ENCODE measurements at places on chromosomes 16 and 17.
A peak's percentile ranks its signal among the peaks of the same experiment; 100 is the strongest.

- peak; percentile 89 for DNase-seq
These were observed at the start of the genes GPS1 and RFNG for GRCh38 chr17:82051776-82052637. Gene GPS1, plus strand, starts transcription at chr17:82051898. Its CDS starts 34 bp downstream, at chr17:82051932. Gene RFNG, minus strand, starts transcription at chr17:82051811. Its CDS starts 45 bp downstream, at chr17:82051766.

- DNase-seq = no peak
These were observed 23.0 kb upstream of the PLCG2 start for GRCh38 chr16:81755915-81756614.

DNA sequence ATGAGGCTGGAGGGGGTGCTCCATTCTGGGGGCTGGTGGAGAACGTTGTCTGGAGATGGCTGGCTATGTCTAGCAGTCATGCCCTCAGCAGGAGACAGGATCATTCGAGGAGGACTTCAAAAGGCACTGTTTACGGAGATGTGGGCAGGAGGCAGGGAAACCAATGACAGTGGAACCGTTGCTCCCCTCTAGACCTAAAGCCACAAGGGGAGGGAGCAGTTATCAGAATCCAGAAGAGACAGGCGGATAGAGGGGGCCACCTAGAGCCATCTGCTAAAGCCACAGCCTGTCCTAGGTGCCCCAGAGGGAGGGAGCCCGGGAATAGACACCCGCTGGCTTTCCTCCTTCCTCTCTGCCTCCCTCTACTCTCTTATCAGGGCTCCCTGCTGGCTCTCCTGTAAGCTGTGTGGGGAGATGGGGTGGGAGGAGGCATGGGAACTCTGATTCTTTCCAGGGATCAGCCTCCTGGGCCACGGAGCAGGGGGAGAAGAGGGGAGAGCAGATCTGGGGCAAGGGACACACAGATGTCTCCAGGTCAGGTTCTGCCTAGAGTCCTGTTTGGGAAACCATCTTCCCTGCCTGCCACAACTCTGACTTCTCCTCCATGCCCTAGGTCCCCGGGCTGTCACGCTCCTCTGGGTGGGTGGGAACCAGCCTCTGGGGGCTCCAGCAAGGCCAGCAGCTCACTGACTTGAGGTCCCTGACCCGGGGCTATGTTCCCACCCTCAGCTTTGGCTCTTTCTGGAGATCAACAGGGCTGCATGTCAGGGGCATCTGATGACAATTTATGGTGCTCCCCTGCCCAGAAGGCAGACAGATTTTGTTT is 42.3 kb downstream of the IRX3 start:
- DNase-seq = no peak

DNA sequence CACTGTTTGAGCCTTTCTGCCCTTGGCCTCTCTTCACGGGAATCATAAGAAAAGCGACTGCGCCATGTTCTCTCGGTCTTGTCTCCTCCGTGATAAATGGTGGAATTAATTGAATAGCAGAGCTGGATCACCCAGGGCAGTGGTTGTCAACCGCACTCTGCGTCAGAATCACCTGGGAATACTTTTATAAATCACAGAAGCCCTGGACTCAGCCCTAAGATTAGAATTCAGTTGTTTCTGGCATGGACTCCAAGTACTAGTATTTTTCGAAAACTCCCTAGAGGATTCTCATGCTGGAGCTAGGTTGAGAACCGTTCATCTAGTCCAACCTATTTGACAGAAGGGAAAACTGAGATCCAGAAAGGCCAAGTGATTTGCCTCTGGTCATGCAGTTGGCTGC is 64.1 kb downstream of the SPACA3 start:
- DNase-seq = no peak

DNA sequence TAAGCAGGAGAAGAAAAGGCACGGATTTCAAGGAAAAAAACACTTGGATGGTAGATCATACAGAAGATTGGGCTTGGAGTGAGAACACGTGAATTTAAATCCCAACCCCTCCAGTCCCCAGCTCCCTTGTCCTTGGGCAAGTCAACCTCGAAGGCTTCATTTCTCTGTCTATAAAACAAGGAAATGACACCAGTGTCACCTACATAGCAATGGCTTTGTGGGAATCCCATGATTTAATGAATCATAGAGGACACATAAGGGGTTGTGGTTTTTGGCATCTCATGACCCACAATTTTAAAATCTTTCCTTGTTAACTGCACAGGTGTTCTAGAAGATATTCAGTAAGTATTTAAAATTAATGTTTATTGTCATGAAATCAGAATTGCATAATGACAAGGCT is 8.2 kb upstream of the CCL2 start:
- DNase-seq = no peak

DNA sequence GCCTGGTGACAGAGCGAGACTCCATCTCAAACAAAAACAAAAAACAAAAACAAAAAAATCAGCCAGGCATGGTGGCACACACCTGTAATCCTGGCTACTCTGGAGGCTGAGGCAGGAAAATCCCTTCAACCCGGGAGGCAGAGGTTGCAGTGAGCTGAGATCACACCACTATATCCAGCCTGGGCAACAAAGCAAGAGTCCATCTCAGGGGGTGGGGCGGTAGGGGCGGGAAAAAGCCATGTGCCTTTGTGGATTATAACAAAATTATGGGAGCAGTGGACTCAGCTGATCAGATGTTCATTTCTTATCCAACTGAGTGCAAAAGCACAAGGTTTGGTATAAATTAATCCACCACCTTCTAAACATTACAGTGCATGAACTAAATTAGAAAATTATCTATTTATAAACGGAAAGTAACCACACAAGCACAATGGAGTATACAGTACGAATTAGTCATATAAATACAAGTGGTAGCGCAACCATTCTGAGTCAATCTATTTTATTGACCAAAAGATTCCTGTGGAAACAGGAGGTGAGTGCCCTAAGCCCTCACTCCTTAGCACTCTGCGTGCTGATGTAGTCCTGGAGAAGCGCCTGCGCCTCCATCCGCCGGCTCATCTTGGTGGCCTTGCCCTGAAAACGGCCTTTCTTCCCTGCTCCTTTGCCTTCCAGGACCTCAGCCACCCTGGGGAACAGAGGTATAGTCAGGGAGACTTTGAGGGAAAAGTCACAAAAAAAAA is 14.0 kb downstream of the AARSD1 start:
- no peak for DNase-seq

DNA sequence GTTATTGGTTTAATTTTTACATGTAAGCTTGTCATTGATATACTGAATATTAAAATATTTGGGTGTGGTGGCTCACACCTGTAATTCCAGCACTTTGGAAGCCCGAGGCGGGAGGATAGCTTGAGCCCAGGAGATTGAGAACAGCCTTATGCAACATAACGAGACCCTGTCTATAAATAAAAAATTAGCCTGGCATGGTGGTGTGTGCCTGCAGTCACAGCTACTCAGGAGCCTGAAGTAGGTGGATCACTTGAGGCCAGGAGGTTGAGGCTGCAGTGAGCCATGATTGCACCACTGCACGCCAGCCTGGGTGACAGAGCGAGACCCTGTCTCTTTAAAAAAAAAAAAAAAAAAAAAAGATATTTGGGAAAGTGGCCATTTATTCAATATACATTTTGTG is 32.3 kb downstream of the NFAT5 start:
- DNase-seq = no peak

- no peak for DNase-seq
These were observed 192 bp downstream of the FASN start for GRCh38 chr17:82097919-82098168.

DNA sequence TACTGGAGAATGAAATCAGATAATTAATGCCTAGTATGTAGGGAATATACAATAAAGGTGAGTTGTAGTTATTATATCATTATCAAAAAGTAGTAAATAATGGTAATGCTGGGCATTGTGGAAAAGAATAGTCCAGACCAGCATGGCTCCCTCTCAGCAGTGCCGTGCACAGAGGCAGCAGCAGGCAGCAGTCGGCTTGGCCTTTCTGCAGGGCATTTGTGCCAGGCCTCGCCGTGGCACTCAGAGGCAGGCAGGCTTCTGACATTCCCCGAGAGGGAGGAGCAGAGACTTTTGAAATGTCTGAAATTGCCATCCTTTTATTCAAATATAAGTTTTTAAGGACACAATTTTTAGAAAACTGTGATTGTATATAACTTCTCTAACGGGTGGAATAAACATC is 15.0 kb downstream of the KIAA0513 start:
- DNase-seq = no peak

- no peak for DNase-seq
These were observed 157.1 kb downstream of the KATNIP start for GRCh38 chr16:27706866-27707685.

- DNase-seq = no peak
These were observed 36.9 kb downstream of the GPATCH8 start for GRCh38 chr17:44466339-44466738.

- DNase-seq = no peak
These were observed 28.6 kb downstream of the COG7 start for GRCh38 chr16:23424292-23424958.

- no peak for DNase-seq
These were observed 19.0 kb downstream of the BANP start for GRCh38 chr16:87970186-87970585.

DNA sequence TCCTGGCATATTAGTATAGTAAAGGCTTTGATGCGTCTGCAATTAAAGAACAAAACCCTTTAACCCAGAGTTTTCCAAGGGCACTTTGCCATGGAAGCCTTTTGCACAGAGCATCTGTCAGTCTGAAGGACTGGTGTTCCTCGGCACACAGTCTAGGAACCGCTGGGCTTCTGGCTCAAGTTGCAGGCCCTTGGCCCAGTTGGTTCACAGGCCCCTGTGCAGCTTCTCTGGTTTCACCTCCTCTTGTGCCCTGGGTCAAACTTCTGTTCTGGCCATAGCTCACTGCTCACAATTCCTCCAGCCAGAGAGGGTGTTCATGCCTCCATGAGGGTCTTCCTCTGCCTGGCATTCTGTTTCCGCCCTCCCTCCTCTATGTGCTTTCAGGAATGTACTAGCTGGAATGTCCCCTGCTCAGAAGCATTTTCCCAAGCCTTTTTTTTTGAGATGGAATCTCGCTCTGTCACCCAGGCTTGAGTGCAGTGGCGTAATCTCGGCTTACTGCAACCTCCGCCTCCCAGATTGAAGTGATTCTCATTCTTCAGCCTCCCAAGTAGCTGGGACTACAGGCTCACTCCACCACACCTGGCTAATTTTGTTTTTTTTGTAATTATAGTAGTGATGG is 34.5 kb upstream of the TEX2 start:
- DNase-seq = no peak

- DNase-seq = no peak
These were observed 27.1 kb upstream of the TMEM97 start for GRCh38 chr17:28291780-28292330.

- DNase-seq = no peak
These were observed 744 bp upstream of the NF1 start for GRCh38 chr17:31093866-31094599.

DNA sequence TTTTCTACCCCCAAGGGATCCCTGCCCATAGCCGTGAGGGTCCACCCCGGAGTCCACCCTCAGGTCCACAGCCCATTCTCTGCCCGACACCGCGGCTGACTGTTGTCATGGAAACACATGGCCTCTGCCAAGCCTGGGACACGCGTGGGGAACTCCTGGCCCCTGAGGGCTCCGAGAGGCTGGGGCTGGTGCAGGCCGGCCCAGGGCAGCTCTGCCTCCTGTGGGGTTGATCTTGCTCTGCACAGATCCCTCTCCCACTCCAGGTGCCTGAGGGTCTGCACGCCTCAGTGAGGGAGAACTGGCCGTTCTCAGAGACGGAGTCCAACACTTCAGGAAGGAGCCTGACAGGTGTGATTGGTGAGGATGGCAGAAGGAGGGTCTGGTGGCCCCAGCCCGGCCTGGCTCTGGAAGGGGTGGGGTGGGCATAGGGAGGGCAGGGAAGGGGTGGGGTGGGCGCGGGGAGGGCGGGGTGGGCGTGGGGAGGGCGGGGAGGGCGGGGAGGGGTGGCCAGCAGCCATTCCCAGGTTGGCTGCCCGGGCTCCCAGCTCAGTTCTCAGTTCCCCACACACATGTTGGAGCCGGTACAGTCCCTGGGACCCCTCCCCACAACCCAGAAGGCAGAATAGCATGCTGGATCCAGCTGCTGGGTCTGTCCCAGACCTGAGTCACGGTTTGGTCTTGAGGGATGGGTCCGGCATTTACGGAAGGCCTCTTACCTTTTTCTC is 6.4 kb downstream of the MRPL28 start:
- DNase-seq = no peak

GRCh38 chr16:81005610-81006161 is 999 bp downstream of the CMC2 start:
- DNase-seq = no peak

Measured in activated naive CD8-positive, alpha-beta T cell treated with anti-CD3 and anti-CD28 coated beads for 36 hours (primary cell).